ENCODE measurements at places on chromosomes 1 and 21. TPM values are rescaled to one million over a fixed set of nuclear protein-coding genes. Genes with fewer than 3 reads are reported as not detected.

DNA sequence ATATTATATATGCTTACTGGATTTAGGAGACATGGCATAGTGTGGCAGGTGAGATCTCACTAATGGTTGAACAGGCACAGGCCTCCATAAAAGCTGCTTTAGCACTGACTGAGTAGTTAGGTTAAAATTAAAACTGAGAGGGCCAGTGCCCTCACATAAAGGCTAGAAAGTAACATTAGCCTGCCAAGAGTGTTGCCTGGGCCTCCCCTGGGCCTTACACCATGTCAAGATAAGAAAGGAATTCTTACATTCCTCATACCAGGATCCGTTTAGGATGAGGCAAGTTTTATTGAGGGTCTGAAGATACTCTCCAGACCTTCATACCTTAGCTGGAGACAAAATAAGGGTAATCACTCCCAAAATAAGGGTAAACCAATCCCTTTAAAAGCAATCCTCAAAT, 1011.8 kb downstream of the PLA2G4A start:
- DNase-seq, result no peak

DNA sequence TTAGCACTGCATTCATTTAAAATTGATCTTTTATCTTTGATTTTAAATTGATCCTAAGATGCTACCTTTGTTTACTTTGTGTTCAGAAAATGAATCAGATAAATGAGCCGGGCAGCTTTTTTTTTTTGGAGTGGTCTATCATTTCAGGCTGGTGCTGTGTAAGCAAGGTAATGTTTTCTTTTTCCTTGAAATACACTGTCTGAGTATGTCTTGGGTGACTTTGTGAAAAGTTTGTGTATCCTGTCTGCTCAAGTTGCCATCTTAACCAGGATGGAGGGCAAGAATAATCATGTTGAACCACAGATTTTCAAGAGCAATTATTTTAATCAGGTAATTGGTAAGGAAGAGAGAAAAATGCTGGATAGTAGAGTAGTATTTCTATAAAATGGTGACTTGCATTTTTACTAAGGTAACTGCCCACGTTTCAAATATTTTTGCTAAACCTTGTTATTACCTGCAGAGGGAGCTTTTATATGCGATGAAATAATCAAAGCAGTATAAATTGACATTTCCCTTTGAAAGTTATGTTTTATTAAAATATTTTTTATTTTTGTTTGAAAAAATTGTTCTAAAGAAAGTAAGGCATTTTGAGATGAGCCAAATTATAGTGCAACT, 11.1 kb downstream of the ADGRL2 start:
- DNase-seq, result peak; percentile 43

- no peak for DNase-seq
These were observed 15.3 kb downstream of the PYCR2 start for GRCh38 chr1:225908773-225909172.

GRCh38 chr1:241611736-241612135, 28.4 kb downstream of the CHML start:
- DNase-seq, result peak; percentile 29

GRCh38 chr1:189434461-189434860, 1043.2 kb downstream of the BRINP3 start:
- DNase-seq, result peak; percentile 66

DNA sequence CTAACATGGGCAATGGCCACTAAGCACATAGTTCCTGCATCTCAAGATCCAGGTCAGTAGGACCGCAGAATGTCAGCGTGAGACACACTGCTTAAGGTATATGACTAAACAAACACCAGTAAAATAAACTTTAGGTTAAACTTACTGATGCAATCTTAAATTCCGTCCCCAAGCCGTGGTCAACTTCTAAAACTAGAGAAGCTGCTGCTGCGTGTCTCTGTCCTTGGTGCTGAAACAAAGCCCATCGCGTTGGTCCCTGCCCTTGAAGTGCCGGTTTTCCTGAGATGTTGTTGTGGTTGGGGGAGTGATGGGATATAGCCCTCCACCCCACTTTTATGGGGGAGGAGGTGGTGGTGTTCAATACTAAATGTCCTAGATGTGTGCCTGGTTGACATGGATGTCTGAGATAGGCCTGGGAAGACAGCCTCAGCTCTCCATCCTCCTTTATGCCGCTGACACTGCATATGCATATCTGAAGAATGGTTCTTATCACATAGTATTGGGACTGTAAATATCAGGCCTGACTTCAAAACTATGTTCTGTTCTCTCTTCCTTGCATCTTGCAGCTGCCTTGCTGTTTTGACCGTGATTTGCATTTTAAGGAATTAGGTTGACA, 72.0 kb upstream of the KCNA3 start:
- DNase-seq, result peak; percentile 71

DNA sequence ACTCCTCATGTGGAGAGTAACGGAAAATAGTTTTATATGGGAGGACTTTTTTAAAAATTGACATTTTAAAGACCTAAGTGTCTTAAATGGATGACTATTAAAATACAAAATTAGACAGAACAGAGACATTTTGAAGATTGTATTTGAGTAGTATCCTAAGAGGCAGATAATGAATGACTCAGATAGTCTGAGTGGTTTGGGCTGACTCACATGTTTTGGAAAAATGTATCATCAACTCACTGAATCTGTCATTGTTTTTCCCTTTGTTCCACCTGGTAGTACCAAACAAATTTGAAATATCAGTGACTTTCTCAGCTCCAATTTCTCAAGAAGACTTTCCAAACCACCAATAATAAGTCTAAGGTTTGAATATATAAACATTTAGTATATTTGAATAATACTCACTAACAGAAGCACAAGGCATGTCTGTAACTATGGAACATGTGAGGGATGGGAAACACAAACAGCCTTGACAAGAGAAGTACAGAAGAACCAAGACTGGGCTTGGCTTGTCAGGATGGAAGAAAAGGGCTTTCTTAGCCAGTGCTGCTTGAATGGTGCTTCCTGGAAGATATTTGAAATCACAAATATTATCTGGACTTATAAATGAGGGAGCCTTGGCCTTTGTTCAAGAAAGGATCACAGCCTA, 90.6 kb downstream of the SGIP1 start:
- DNase-seq, result peak; percentile 48

GRCh38 chr1:150484431-150484830, 2.8 kb upstream of the TARS2 start:
- peak; percentile 25 for DNase-seq

GRCh38 chr1:221302810-221303209, 423.6 kb downstream of the HLX start:
- no peak for DNase-seq

- no peak for DNase-seq
These were observed 84.9 kb downstream of the NFIA start for GRCh38 chr1:61167309-61167708.

DNA sequence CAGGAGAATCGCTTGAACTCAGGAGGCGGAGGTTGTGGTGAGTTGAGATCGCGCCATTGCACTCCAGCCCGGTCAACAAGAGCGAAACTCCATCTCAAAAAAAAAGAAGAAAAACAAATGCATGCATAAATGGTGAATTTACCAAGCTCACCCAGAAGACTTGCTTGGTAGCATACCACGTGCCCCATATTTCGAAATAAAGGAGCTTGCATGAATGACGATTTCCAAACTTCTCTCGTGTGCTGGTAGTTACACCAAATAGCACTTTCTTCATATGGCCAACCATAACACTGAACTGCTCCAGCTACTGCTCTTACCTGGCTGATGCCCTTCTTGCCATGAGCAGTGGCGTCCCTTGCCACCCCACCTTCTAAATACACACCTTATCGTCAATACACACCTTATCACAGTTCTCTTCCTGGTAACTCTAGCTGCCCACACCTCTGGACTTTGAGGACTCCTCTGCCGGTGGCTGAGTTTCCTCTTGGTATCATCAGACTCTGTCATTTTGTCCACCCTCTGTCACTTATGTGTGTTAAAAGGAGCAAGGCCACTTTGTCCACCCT, 2.8 kb downstream of the DOP1B start:
- DNase-seq, result no peak

DNA sequence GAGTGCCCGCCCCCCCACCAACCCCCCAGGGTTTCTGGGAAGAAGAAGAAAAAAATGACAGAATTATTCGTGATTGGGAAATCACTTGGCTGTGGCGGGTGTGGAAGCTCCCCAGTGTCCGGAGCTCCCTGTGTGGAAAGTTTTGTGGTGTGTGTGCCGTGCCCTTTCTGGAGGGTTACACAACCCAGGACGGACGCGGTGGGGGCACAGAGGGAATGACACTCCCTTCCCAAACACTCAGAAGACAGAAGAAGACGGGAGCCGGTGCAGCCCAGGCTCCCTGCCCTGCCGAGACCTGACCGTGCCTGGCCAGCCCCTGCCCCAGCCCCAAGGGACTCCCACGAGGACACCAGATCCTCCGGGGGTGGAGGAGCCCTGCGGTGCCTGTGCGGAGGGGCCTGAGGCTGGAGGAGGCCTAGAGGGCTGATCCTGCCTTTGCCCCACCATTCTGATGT, 33.0 kb upstream of the ADARB1 start:
- DNase-seq, result no peak

The SMCP gene
- total RNA-seq, result not detected

The F13B gene
- not detected for total RNA-seq

Data from PC-3 (cell line).